ENCODE measurements at places on chromosomes 5 and 9.

DNA sequence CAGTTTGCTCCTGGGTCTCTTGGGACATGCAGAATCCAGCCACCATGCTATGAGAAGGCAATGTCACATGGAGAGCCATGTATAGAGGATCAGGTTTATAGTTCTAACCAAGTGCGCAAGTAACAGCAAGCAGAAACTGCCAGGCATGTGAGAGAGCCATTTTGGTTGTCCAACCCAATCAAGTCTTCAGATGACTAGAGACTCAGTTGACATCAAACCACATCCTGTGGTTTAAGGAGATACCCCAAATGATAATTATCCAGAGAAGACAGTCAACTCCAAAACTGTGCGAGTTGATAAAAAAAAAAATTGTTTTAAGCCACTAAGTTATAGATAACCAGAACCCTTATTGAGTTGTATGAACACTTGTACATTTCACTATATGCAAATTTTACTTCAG is 40.2 kb downstream of the TMEM232 start:
- DNase-seq = no peak

DNA sequence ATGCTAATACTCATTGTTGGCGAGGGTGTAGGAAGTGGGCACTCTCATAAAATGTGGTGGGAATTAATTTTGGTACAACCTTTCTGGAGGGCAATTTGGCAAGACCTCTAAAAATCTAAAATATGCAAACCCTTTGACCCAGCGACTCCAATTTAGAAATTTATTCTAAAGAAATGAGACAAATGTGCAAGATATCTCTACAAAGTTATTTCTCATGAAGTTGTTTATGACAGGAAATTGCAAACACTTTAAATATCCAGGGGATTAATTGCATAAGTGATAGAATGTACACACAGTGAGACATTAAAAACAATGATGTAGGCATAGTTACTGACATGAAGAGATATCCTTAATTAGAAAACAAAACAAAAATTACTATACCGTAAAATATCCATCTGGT is 246.3 kb upstream of the MAP3K1 start:
- DNase-seq = no peak

GRCh38 chr5:175840050-175840841 is 31.1 kb upstream of the CPLX2 start:
- DNase-seq = no peak

- DNase-seq = no peak
These were observed 309.8 kb downstream of the IRX2 start for GRCh38 chr5:2441495-2442180.

- no peak for DNase-seq
These were observed 22.8 kb downstream of the PCDH1 start for GRCh38 chr5:141855265-141856036.

GRCh38 chr9:123361086-123361730 is 5.2 kb downstream of the CRB2 start:
- no peak for DNase-seq

GRCh38 chr5:34552686-34553085 is 103.4 kb upstream of the RAI14 start:
- no peak for DNase-seq

- no peak for DNase-seq
These were observed 2.4 kb upstream of the LCN8 start for GRCh38 chr9:136760424-136760823.

DNA sequence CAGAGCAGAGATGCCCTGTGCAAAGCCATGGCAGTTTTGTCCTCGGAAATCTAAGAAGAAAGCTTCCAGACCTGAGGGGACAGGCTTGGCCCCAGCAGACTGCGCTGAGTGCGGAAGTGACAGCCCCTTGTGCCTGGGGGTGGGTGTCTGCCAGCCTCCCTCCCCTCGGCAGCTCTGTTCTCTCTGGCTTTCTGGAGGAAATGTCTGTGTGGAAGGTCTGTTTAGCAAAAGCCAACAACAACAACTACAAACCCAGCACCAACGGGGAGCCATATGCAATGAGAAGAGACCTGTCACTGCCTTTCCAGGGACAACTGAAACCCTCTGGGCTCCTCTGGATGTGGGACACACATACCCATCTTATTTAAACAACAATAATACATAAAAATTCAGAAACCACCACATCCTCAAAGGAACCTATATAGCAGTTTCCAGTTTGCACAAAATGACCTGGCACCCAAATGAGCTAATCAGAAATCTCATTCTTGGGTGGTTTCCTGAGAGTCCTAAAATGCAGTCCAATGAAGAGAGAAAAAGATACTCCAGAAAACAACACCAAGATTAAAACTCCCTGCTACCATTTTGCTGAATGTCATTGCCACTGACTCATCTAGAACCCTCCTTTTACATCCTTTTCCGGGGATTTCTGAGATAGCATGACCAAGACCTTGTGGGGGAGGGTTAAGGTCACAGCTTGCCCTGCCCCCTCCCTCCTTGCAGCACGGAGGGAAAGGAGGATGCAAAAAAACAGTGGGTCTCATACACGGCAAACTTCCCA is 97.7 kb downstream of the AK8 start:
- DNase-seq = no peak

GRCh38 chr9:100350188-100350587 is 2.6 kb downstream of the TEX10 start:
- DNase-seq = no peak

DNA sequence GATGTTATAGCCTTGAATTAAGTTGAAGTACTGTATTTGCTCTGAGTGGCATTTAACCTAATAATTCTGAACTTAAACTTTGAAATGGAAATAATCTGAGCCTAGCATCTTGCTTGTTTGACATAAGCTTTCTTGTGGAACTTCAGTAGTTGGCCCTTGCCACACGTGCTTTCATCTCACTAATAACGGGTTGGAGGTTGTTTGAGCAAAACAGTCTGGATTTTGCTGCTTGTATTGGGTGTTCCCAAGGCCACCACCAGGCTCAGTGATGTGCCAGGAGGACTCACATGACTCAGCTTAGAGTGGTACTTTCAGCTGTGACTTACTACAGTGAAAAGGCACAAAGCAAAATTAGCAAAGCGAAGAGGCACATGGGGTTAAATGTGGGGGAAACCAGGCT is 35.7 kb downstream of the SECISBP2 start:
- DNase-seq = no peak

- DNase-seq = no peak
These were observed 44.2 kb downstream of the SH3PXD2B start for GRCh38 chr5:172410160-172410559.

DNA sequence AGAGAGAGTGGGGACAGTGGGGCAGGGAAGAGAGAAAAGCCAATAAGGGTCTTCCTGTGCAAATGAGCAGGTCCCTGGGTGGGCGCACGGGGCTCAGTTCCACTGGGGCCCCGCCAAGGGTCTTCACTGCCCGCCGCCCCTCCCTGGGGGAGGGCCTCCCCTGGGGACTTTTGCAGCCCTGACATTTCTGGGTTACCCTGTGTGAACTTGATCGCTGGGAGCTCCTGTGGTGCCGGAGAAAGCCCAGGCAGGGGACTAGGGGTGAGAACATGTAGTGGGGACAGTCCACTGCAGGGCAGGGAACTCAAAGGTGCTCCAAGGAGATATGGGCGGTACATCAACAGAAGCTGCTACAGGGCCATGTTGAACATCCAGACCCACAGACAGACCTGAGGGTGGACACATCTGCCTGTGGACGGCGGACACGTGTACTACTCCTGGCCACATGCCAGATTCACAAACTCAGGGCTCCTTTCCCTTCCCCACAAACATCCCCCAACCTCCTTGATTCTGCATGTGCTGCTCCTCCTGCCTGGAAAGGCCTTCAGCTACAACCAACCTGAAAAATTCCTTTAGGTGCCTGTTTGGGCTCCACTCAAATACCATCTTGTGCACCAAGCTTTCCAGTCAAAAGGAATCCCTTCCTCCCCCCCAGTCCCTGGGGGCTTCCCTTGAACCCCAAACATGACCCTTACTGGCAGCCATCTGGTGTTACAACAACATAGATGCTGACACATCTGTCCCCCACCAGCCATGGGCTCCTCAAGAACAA is 43.0 kb upstream of the NEK6 start:
- no peak for DNase-seq

- no peak for DNase-seq
These were observed 74.9 kb downstream of the SLC44A1 start for GRCh38 chr9:105319202-105319813.

DNA sequence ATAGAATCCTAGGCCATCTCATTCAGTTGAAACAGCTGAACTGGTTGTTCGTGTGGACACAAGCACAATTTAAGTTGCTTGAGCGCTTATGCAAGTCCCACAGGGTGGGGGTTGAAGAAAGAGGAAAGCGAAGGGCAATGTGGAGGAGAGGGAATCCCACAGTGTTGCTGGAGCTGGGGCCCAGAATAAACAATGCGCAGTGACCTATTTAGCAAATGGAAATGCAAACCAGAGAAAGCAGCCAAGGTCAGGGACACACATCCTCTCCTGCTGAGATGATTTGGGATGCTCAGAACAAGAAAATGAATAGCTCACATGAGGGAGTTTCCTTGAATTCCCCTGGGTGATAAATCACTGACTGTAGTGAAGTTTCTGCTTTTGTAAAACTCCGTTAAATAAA is 838.3 kb downstream of the TLE4 start:
- no peak for DNase-seq

- DNase-seq = no peak
These were observed 21.1 kb downstream of the EXOSC2 start for GRCh38 chr9:130714586-130715110.

DNA sequence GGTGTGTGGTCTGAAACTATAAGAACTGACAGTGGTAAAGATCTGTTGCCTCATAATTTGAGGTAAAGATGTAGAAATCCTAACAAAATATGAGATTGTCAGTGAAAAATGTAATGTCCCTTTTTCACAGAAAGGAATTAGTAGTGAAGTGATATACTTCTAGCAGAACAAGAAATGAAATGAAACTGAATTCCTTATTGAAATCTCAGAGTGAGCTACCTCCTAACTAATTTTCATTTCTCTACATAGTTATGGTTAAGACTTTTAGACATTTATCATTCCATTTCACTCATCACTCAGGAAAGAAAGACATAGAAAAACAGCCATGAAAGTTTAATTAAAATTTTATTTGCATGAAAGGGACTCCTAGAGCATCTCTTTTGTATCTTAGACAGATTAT is 48.7 kb downstream of the TMEM174 start:
- DNase-seq = no peak

- DNase-seq = no peak
These were observed 44.9 kb downstream of the SHB start for GRCh38 chr9:38024036-38024681.

GRCh38 chr5:31604644-31605043 is 34.3 kb upstream of the PDZD2 start:
- DNase-seq = no peak

GRCh38 chr5:64971513-64971912 is 202.8 kb downstream of the CWC27 start:
- no peak for DNase-seq

DNA sequence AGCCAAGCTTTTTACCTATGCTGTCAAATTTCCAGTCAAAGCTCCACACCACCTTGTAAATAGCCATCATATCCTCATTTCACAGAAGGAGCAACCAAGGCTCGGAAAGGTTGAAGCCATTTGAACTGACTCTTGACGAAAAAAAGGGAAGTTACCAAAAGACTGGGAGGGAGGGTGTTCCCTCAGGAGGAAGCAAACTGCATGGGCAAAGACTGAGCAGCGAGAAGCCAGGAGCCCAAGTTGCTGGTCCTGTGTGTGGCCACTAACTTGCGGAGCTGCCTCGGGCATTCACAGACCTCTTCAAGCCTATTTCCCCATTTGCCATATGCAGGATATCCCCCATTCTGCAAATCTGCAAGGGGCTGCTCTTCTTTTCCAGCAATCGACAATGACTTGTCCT is 37.4 kb downstream of the TTLL11 start:
- no peak for DNase-seq

GRCh38 chr5:93192087-93192486 is 388.9 kb downstream of the NR2F1-AS1 start:
- no peak for DNase-seq

- DNase-seq = no peak
These were observed 18.5 kb downstream of the OLFM1 start for GRCh38 chr9:135105938-135106491.

- no peak for DNase-seq
These were observed at the start of gene PDE4D for GRCh38 chr5:59893429-59894227. Gene PDE4D (minus strand): TSS chr5:59893726.

- DNase-seq = no peak
These were observed 170.3 kb downstream of the PJA2 start for GRCh38 chr5:109239456-109239855.

DNA sequence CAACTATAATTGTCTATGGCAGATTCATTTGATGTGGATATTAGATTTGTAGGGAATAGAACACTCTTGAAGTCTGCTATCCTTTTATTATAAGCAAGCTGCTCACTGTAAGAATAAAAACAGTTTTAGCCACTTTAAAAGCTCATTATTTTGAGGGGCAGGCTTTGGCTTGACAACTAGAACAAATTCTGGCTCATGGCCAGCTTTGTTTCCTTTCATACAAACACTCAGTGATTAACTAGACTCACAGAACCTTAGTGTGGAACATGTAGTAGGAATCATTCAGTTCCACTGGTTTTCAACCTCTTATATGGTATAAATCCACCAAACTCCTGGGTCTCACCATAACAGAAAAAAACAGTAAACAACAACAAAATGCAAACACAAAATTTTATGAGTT is 27.4 kb upstream of the CEP120 start:
- peak; percentile 30 for DNase-seq

- DNase-seq = no peak
These were observed 274.5 kb downstream of the GADD45G start for GRCh38 chr9:89879276-89879675.

DNA sequence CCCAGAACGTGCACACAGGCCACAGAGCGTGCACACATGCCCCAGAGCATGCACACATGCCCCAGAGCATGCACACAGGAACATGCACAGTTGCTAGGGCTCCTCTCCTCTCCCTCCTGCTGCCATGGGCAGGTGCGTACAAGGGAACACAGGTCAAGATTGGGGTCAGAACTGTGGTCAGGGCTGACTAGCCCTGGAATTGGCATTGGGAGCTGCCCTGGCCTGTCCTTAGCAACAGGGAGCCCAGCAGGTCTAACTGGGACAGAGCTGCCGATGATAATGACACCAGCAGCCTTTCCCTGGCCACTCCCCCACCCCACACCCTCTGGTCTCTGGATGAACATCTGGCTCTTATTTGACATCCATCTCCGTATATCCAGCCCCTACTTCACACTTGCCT is 8.0 kb downstream of the PCDH1 start:
- DNase-seq = no peak

- DNase-seq = no peak
These were observed 657.6 kb downstream of the CCDC171 start for GRCh38 chr9:16210440-16210839.

GRCh38 chr9:35708146-35708545 is 18.4 kb upstream of the TPM2 start:
- DNase-seq = no peak

Measured in NCI-H2107 (cell line).